ENCODE measurements at places on chromosomes 7 and 10.

GRCh38 chr10:52351914-52352330 lies 37.8 kb downstream of the DKK1 start:
- no peak for DNase-seq

DNA sequence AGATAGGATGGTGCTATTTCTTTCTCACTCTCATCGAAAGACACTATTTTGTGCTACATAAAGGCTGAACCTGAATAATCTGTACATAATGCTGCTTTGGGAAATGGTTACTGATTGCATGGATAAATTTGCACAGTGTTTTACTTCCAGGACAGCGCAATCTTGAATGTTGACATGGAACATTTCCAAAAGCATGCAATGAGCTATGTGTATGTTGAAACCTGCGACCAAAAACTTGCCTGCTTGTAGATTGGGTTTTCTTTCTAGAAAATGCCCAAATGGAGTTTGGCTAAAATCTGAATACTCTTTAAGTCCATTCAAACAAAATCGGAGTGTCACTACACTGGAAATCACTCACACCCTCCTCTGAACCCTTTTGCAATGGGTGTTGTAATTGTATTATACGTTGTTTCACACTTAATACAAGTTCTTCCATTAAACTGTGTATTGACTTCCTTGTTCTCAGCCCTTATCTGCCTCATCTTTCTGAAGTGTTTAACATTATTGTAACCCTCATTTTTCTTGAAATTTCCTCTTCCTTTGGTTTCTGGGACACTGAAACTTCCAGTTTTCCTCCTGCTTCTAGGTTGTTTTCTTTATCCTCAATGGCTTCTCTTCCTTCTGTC lies 73.7 kb upstream of the CAPZA2 start:
- DNase-seq = no peak

DNA sequence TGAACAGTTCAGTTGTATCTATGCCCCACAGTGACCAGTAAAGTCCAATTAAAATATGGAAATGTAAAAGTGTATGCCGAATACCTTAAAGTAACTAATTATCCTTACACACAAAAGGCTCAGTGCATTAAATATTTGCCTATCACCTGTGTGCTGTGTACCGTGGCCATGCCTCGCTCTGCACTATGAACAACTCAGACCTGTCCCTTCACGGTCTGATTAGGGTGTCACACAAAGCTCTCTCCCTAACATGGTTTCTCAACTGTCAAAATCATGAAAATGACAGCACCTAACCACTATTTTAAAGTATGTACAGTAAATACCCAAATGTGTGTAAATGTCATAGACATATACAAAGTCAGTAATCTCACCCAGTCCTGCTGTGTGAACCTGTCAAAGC lies 43.1 kb downstream of the STK17A start:
- DNase-seq = no peak

DNA sequence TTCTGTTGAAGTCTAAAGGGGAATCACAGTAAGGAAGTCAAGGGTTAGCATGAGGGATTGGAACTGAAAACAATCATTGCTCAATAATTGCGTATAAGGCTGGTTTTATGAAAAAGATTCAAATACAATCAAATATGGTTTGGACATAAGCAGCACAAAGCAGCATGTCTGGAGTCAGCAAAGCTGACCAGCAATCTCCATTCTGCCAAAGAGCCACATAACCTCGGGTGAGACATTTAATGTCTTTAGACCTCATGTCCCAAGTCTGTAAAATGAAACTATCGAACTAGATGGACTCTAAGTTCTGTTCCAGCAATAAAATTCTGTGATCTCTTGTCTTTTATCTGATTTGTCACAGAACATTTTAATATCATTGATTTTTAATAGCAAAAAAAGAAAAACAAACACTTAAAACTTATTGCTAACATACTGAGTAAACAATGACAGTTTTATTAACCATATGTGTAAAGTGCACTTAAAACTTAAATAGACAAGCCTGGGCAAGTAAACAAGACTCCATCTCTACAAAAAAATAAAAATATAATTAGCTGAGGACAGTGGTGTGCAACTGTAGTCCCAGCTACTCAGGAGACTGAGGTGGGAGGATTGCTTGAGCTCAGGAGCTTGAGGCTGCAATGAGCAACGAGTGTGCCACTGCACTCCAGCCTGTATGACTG lies 217.0 kb downstream of the MAGI2 start:
- no peak for DNase-seq

GRCh38 chr7:74725840-74726239 lies 48.0 kb upstream of the NCF1 start:
- no peak for DNase-seq

- DNase-seq = no peak
Measured at GRCh38 chr7:45975367-45975766, 54.3 kb upstream of the IGFBP3 start.

- DNase-seq = no peak
Measured at GRCh38 chr7:121521711-121522400, 125.7 kb upstream of the FAM3C start.

DNA sequence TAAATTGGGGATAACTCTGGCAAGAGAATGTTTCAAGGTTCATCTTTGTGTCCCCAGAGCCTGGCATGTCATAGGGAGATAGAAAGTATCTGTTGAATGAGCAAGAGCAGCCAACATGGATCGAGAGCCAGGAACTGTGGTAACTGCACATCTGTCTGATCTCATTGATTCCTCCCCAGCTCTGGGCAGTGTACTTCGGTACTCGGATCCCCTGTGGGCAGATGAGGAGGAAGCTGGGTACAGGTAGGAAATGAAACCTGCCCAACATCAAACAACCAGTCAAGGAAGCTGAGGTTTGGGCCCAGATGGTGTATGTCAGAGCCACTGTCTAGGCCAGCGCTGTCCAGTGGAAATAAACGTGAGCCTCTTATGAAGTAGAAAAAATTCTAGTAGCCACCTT lies 76.4 kb downstream of the GRK5 start:
- DNase-seq = no peak

- DNase-seq = no peak
Measured at GRCh38 chr10:83248106-83248631, 891.1 kb upstream of the GHITM start.

DNA sequence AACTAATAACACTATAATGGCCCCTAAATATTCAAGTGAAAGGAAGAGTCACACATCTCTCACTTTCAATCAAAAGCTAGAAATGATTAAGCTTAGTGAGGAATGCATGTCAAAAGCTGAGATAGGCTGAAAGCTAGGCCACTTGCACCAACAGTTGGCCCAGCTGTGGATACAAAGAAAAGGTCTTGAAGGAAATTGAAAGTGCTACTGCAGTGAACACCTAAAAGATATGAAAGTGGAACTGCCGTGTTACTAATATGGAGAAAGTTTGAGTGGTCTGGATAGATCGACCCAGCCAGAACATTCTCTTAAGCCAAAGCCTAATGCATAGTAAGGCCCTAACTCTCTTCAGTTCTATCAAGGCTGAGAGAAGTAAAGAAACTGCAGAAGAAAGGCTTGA lies 12.1 kb upstream of the SNX13 start:
- no peak for DNase-seq

DNA sequence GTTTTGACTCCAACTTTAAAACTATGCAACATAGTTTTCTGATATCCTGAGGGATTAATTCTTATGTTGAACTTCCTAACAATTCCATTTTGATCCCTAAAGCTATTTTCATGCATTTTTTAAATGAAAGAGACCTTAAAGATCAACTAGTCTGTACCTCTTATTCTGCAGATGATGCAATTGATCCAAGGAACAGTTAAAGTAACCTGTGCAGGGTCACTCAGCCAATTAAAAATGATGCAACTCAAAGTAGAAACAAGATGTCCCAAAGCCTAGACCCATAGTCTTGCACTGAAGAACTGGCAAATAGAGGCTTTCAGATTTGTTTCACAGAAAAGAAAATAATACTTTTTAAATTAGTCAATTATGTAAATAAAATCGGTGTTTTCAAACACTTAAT lies 86.3 kb downstream of the IMMP2L start:
- DNase-seq = no peak

DNA sequence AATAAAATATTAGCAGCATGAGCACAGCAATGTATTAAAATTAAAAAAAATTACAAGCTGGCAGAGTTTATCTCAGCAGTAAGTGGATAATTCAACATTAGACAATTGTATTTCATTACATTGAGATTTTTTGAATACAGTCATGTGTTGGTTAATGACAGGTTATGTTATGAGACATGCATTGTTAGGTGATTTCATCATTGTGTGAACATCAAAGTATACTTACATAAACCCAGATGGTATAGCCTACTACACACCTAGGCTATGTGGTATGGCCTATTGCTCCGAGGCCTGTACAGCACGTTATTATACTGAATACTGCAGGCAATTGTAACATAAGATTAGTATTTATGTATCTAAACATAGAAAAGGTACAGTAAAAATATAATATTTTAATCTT lies 29.7 kb downstream of the CCDC6 start:
- no peak for DNase-seq

- DNase-seq = no peak
Measured at GRCh38 chr10:16770670-16771069, 46.6 kb downstream of the RSU1 start.

GRCh38 chr7:32140210-32140939 lies 70.2 kb upstream of the PDE1C start:
- no peak for DNase-seq

GRCh38 chr10:5527332-5528200 lies 2.8 kb downstream of the CALML3 start:
- DNase-seq = no peak

- no peak for DNase-seq
Measured at GRCh38 chr10:3048119-3049019, 19.0 kb upstream of the PFKP start.

DNA sequence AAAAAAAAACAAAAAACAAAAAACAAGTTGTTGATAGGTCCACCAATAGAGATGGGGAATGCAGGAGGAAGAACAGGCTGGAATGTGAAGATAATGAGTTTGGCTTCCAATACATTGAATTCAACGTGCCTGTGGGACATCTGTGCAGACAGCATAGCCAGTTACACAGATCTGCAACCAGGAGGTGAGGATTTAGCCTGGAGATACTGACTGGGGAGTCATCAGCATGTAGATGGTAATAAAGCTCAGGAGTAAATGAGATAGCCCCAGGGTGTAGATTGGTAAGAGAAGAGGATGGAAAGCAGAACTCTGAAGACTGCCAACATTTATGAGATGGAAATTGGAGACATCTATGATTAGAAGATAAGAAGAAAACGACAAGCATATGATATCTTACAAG lies 4.7 kb upstream of the TRIM8 start:
- no peak for DNase-seq

DNA sequence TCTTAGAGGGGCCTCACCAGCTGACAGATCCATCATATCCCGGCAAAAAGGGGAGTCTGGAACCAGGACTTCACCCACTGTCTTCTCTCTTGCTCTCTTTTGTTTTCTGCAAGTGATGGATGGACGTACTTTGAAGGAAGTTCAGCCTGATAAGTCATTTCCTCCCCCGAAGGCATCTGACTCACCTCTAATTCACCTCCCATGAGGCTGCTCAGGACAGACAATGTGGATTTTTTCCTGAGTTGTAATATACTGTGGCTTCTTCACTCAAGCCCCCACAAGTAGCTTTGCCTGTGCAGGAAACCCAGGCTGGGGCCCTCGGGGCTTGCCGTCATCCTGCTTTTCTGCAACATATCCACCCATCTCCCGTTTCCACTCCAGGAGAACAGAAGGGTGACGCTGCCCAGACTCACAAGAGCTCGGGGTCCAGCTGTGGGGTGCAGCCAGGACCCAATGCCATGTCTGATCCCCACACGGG lies 70.4 kb downstream of the ASB13 start:
- no peak for DNase-seq

GRCh38 chr10:24238519-24239247 lies 29.7 kb downstream of the KIAA1217 start:
- DNase-seq = no peak

DNA sequence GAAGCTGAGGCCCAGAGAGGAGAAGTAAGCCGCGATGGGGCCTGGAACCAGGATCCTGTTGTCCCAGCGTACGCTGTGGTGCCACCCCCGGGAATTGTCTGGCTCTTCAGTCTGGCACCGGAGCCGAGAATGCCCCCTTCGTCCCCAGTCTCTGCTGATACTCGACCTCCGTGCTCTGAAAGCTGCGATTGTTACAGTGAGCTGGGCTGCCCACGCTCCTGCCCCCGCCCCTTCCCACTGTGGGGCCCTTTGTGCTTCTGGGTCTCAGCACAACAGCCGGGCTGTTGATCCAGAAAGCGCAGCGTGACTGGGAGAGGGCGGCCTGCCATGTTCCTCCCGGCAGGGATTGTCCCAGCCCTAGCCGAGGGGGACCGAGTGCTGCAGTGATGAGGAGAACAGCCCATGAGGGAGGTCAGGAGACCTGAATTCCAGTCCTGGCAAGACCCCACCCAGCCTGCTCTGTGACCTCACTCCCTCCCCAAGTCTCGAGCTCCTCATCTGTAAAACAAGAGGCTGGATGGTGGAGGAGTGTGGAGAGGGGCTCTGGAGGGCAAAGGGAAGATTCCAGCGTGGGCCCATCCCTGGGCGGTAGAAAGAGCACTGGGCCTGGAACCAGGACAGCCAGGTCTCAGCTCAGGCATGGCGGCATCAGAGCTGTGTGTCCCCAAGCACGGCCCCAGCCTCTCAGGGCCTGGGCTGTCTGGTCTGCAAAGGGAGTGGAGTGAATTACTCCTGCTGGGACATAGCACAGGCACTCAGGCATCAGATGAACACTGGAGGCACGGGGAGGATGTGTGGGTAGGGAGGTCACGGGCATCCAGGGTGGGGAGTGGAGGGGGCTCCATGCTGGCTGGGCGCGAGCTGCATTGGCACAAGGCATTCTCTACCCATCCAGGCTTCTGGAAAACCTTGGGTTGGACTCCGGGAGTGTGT lies 43.6 kb downstream of the TSPAN15 start:
- no peak for DNase-seq

GRCh38 chr7:29989257-29989995 lies at the start of gene SCRN1:
TSS of gene SCRN1 (minus strand) at chr7:29989801. CDS start at chr7:29969067, 20,734 bp downstream.
- DNase-seq = peak; percentile 40

- DNase-seq = no peak
Measured at GRCh38 chr10:92003258-92003657, 79.7 kb downstream of the BTAF1 start.

DNA sequence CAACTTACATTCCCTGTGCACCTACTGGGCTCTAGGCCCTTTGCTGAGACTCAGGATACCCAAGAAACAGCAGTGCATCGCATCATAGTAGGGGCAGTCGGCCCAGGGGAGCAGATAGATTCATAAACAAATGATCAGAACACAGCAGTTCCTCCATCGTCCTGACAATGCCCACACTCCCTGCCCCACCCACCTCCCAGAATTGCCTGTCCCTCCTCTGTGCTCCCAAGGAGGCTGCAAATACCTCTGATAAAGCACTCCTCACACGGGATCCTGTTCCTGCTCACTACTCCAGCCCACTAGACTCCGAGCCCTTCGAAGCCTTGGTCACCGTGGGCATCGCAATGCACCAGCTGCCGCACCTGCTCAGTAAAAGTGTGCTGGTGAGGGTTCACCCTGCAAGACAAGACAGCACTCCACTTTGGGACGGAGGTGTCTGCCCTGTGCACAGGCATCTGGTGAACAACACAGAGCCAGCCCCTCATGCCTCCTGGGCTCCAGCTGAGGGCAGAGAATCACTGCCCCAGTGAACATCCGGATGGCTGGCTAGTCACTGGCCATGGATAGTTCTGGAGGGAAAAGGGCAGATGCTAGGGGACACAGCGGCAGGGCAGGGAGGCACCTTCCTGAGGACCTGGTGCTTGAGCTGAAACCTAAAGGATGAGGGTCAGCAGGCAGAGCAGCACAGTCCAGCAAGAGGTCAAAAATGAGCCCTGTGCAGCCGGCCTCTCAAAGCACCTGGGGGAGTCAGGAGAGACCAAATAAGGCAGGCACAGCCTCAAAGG lies 60.7 kb downstream of the TNS3 start:
- DNase-seq = no peak

GRCh38 chr7:110960811-110961210 lies 130.1 kb upstream of the LRRN3 start:
- no peak for DNase-seq
